SJSA1 (cell line): ENCODE measurements at places on chromosomes 1 and 21.

- no peaks in the 10 kb centered on the region for H3K27me3 ChIP-seq
- DNase-seq = no peak
- H3K36me3 ChIP-seq = no peaks in the 10 kb centered on the region
- peaks cover 4% of the 10 kb centered on the region for H3K4me1 ChIP-seq
- H3K27ac ChIP-seq = peak overlapping the region; percentile 59
- H3K4me3 ChIP-seq = peak overlapping the region; percentile 48
Measured at GRCh38 chr1:238485912-238486209, 595.1 kb upstream of the ZP4 start.

GRCh38 chr1:68175621-68176398, 56.5 kb downstream of the WLS start:
- H3K4me1 ChIP-seq = peaks cover 38% of the 10 kb centered on the region
- no peaks in the 10 kb centered on the region for H3K27me3 ChIP-seq
- no peak overlapping the region for H3K4me3 ChIP-seq
- no peak overlapping the region for H3K27ac ChIP-seq
- H3K36me3 ChIP-seq = no peaks in the 10 kb centered on the region

DNA sequence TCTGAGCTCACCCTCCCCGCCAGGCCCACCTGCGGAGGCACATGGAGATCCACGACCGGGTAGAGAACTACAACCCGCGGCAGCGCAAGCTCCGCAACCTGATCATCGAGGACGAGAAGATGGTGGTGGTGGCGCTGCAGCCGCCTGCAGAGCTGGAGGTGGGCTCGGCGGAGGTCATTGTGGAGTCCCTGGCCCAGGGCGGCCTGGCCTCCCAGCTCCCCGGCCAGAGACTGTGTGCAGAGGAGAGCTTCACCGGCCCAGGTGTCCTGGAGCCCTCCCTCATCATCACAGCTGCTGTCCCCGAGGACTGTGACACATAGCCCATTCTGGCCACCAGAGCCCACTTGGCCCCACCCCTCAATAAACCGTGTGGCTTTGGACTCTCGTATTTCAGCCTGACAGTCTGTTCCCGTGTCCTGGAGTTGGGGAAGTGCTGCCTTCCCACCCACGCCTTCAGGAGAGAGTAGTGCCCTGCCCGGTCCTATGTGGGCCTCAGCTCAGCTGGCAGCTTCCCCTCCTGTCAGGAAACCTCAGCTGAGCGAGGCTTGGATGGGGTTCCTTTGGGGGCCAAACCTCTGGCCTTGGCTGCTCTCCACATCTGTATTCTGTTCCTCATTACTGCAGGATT, 9.2 kb downstream of the ZBTB48 start:
- H3K4me3 ChIP-seq = no peak overlapping the region
- H3K27me3 ChIP-seq = no peaks in the 10 kb centered on the region
- H3K27ac ChIP-seq = no peak overlapping the region
- DNase-seq = no peak
- H3K36me3 ChIP-seq = peaks cover 76% of the 10 kb centered on the region

GRCh38 chr21:34148826-34149558, 75.6 kb downstream of the MRPS6 start:
- H3K4me1 ChIP-seq = peaks cover 12% of the 10 kb centered on the region
- H3K27ac ChIP-seq = no peak overlapping the region
- no peak for DNase-seq
- H3K36me3 ChIP-seq = peaks cover 13% of the 10 kb centered on the region
- H3K27me3 ChIP-seq = no peaks in the 10 kb centered on the region

- peaks cover 32% of the 10 kb centered on the region for H3K4me1 ChIP-seq
- no peak overlapping the region for H3K27ac ChIP-seq
- no peak for DNase-seq
Measured at GRCh38 chr1:40059338-40059959, 18.9 kb downstream of the CAP1 start.

DNA sequence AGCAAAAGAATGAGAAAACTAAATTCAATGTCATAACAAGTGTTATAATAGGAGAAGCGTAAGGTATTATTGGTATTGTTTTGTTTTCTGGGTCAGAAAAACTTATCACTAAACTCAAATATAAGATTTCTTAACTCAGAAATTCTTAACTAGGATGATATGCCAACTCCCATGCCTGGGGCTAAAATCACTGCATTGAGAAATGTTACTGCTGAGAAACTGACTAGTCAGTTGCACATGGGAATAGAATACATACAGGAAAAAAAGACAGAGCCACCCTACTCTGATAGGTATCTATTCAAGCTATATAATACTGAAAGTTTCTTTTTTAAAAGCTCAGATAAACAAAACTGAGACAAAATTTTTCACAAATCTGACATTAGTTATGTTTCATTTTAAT, 56.3 kb downstream of the PRPF38A start:
- no peaks in the 10 kb centered on the region for H3K36me3 ChIP-seq
- no peaks in the 10 kb centered on the region for H3K4me1 ChIP-seq
- H3K27ac ChIP-seq = no peak overlapping the region
- no peaks in the 10 kb centered on the region for H3K27me3 ChIP-seq
- DNase-seq = no peak
- no peak overlapping the region for H3K4me3 ChIP-seq

- H3K36me3 ChIP-seq = no peaks in the 10 kb centered on the region
- peaks cover 11% of the 10 kb centered on the region for H3K4me1 ChIP-seq
- DNase-seq = no peak
- no peak overlapping the region for H3K27ac ChIP-seq
- H3K4me3 ChIP-seq = no peak overlapping the region
Measured at GRCh38 chr1:59079434-59080140, 217.3 kb upstream of the FGGY start.

DNA sequence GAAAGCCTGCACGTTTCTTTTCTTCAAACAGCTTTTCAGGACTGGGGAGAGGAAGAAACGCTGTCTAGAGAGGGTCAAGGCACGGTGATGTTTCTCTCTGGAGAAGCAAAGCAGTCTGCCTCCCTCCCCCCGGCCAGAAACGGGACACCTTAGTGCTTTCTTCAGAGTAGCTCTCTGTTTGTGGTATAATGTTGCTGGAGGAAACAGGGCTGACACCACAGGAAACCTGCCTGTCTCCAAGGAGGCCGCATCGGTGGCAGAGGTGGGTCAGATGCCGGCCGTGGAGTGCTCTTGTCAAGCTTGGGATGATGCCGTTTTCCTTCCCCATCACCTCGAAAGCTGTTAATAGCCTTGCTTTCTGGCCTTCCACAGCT, 139.4 kb downstream of the DHRS3 start:
- H3K27ac ChIP-seq = peak overlapping the region; percentile 40
- H3K4me1 ChIP-seq = peaks cover 76% of the 10 kb centered on the region
- H3K4me3 ChIP-seq = no peak overlapping the region
- H3K36me3 ChIP-seq = peaks cover 7% of the 10 kb centered on the region; the same call in 1 of the 2 replicates
